ENCODE measurements at places on chromosomes 11 and 22.

DNA sequence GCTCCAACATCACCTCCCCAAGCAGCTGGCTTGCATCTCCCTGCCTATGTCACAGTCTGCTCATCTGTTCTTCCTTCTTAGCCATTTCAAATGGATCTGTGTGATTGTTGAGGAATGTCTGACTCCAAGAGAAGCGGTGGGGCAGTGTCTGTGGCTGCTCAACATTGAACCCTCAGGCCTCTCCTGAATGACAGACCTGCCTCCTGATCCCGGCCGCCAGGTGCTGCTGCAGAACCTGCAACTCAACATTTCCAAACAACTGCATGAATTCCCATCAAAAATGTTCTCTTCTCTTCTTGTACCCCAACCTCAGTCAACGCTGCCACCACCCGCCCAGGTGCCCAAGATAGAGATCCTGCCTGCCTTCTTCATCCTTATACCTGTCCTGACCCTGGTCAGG, 132.5 kb downstream of the FBXO7 start:
- DNase-seq = no peak

- no peak for DNase-seq
Measured at GRCh38 chr11:2924381-2924780, 4.8 kb downstream of the PHLDA2 start.

DNA sequence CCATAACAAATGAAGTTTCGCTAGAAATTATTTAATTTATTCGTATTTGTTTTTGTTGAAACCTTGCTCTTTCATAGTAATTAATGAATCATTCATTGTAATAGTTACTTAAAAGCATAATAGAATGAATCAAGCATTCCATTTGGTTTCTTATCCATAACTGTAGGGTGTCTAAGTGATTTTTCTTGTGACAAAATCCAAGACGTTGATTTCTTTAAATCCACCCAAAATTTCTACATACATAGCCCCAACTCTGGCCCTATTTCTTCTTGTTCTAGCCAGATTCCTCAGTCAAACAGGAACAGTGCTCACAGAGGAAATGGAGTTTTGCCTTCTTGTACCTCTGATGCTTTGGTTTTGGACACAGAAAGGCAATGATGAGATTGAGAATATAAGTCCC, 25.5 kb downstream of the UBASH3B start:
- no peak for DNase-seq

DNA sequence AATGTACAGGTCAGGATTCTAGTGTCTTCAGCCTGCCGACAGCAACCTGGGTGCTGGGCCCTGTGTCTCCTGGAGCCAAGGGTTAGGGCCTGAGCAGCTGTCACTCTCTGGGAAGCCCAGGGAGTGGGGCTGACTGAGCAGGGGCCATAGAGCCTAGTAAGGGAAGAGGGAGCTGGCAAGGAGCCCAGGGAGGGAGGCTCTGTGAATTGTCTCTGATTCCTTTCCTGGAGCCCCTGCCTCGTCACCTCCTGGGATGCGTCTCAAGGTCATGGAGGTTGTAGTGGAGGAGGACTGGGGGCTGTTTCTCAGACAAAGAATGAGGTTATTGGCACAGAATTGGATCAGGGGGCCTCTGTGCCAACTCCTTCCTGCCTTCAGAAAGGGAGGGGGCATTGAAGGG, 11.8 kb downstream of the SOX10 start:
- no peak for DNase-seq

GRCh38 chr11:26878959-26879581, 114.8 kb upstream of the FIBIN start:
- no peak for DNase-seq

Measured in WERI-Rb-1 (cell line).